ENCODE measurements at places on chromosomes 6 and 20.
A peak's percentile ranks its signal among the peaks of the same experiment; 100 is the strongest.

DNA sequence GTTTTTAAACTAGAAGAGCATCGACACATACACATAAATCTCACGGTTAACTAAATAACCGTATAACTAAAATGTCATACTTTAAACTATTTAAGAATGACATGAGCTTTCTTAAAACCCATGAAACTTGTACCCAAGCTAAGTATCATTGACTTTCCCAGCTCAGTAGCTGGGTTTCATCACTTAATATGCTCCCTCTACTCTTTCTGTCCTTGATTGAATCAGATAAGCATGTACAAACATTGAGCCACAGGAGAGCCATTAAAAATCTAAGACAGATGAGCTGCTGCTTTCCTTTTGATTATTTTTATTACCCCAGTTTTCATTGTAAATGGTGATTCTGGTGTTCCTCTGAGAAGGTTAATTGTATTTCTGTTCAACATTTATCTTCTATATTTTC, 115.8 kb downstream of the FOXO3 start:
- no peak for DNase-seq

GRCh38 chr6:83303426-83303825, 110.3 kb downstream of the RWDD2A start:
- no peak for DNase-seq

- no peak for DNase-seq
Observed at GRCh38 chr6:134674562-134674961, 275.3 kb downstream of the ALDH8A1 start.

- DNase-seq: no peak
Observed at GRCh38 chr20:16313917-16314316, 259.3 kb downstream of the KIF16B start.

DNA sequence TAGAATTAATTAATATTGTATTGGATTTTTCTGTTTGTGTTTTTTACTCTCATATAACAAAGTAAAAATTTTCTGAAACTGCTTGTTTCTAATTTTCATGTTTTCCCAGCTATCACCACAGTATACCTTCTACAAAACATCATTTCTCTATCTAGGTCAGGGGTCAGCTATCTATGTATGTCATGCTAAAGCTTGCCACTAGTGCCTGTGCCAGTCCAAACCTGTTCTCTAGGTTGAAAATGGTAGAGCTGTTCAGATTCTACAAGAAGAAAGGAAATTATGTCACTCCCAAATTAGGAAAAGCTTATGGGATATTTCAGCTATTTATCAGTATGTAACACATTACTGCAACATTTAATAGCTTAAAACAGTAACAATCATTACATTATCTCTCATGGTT, 5.8 kb upstream of the ME1 start:
- no peak for DNase-seq

- no peak for DNase-seq
Observed at GRCh38 chr20:56964901-56965300, 301.5 kb downstream of the BMP7 start.

DNA sequence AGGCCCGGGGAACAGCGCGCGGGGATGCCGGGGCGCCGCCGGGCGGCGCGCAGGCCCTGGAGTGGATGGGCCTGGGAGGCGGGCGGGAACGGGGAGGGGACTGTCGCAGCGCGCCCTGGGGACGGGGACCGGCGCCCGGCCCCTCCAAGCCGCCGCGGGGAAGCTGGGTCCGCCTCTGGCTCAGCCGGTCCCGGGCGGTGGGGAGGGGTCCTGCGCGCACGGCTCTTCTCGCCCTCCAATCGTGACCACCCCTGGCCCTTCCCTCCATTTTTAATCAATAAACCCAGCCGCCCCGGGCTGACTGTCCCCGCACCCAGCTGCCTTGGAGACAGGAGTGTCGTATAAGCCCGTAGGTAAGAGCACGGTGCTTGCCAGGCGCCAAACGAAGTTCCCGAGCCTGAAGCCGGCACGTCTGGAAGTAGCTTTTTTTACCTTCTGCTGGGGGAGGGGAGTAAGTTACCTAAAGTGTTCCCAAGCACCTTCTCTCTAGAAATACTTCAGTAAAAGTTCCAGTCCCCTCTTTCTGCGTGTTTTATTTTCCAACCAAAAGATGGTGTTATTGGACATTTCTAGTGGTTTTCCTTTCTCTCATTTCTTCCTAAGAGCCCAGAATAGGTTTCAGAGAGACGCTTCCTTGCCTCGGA, 780 bp upstream of the TAF4 start:
- peak; percentile 52 for DNase-seq

GRCh38 chr6:136235233-136235564, 14.9 kb downstream of the MTFR2 start:
- no peak for DNase-seq

- no peak for DNase-seq
Observed at GRCh38 chr6:143708889-143709288, 31.1 kb downstream of the PHACTR2 start.

DNA sequence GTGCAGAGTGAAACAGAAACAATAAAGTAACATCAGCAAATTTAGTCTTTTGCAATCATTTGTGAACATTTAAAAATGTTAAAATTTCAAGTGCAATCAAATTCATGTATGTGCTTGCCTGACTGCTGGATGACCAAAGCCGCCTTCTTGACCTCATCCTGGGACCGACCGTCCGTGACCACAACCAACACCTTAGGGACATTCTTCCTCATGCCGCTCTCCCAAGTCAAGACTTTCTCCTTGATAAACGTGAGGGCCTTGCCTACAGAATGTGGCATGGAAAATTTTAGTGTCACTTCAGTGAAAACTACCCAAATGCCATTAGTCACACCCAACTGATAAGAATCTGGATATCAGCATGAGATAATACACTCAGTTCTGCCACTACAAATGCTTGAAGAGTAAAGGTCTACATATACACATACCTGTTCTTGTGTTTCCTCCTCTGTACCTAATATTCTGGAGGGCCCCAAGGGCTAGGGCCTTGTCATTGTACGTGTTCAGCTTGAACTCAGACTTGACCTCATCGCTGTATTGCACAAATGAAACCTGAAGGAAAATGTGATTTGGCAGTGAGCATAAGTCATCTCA, 86.8 kb downstream of the COL12A1 start:
- DNase-seq: no peak

- DNase-seq: no peak
Observed at GRCh38 chr20:3784216-3784853, 2.2 kb downstream of the CENPB start.

DNA sequence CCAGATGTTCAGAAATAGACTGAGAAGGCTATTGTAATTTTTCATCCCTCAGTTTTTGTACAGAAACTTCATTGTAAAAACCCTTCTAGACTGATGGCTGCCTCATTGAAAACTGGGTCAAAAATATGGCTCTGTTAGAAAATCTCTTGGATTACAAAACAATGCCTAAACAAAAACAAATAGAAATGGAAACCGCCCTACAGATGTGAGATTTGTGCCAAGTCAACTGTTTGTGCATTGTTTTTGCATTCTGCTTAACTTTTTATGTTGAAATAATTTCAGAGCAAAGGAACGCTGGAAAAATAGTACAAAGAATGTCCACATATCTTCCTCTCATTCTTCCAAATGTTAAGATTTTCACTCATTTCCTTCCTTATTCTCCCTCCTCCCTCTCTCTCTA, 425.1 kb downstream of the FOXA2 start:
- DNase-seq: no peak

- no peak for DNase-seq
Observed at GRCh38 chr6:37082390-37083130, 77.1 kb downstream of the FGD2 start.

DNA sequence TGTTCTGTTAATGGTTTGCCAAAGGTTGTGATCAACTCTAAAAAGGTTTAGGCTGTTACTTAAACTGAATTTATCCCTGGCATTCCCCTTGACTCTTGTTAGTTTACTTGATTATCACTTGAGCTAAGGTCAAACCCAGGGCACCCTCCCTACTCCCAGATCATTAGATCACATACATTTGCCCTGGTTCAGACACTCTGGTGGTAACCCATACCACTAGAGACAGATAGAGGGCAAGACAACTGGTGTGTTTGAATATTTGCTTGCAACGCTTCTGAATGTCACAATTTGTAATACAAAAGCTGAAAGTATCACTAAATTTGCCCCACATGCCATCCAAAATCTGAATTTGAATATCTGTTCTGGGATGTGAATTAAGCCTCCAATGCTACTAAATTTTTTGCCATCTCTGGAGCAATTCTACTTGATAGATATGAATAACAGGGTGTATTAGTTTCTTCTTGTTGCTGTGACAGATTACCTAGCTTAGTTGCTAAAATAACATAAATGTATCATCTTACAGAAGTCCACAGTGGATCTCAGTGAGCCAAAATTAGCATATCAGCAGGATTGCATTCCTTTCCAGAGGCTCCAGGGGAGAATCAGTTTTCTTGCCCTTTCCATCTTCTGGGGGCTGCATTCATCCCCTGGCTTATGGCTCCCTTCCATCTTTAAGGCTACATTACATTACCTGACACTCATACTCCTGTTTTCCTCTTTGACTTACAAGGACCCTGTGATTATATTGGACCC, 45.4 kb downstream of the FIG4 start:
- no peak for DNase-seq

DNA sequence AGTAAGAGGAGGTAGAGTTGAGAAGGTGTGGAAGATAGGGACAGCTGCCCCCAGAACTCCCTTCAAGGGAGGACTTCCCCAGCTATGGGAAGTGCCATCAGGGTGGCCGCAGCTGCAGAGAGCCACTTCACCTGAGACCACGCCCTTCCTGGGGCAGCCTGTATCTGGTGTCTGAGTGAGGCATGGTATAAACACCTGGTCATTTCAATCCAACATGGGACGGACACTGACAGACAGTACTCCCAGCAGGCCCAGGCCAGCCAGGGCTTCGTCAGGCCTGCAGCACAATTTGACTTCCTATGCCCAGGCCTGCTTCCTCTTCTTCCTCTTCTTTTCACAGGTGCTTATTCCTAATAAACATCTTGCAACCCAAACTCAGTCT, 4.5 kb downstream of the SOX12 start:
- DNase-seq: no peak

GRCh38 chr6:140285471-140285870, 911.0 kb upstream of the CITED2 start:
- DNase-seq: no peak

DNA sequence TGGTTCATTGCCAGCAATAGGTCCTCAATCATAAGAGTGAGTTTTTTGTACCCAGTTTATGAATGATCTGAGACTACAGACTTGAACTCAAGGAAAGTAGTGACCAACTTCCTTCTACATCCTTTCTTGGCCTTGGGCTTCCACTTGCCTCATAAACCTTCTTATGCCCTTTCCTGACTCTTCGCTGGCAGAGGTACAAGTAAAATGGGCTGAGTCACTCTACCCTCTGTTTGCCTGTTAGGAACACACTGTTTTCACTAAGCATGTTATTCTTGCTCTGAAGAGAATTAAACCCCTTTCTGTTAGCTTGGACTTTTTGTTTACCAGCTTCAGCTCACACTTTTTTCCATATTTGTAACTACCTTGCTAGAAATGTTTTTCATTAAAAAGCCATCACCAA, 74.4 kb downstream of the PKHD1 start:
- DNase-seq: no peak

DNA sequence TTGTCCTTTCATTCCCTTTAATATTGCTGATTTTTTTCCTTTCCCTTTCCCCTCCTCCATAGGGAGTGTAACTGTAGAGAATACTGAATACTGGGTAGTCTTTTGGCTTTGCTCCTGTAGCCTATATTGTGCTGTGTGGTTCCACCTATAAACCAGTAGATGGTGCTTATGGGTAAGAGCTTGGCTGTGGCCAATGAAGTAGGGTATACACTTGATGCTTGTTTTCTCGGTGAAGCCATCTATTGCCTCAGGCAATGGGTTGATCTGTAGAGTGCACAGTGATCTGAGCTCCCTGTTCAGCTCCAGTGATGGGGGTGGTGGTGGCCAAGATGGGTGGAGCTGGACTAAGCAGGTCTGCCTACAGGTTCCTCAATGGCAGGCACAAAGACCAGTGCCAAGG, 203.3 kb upstream of the IMPG1 start:
- no peak for DNase-seq

DNA sequence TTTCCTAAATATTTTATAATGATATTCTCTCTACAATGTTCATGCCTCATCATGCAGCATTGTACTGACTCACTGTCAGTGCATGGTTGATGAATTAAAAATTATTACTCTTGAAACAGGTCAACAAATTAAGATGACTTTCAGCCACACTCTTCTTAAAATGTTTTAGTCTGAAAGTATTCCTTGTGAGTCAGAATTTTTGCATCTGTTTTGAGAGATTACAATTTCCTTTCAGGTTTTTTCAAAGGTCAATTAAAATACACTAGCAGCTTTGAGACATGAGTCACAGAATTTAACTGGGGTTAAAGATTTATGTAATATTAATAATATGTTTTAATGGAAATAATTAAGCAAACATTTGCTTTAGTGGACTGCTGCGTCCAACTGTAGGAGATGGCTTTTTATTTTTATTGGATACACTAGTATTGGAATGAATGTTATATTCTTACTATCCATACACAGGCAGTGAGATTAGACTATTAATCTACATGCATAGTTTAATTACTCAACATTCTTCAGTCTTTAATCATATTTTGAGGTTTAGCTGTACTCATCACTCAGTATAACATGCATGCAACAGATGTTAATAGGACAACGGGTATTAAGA, 9.7 kb downstream of the COL12A1 start:
- peak; percentile 26 for DNase-seq

DNA sequence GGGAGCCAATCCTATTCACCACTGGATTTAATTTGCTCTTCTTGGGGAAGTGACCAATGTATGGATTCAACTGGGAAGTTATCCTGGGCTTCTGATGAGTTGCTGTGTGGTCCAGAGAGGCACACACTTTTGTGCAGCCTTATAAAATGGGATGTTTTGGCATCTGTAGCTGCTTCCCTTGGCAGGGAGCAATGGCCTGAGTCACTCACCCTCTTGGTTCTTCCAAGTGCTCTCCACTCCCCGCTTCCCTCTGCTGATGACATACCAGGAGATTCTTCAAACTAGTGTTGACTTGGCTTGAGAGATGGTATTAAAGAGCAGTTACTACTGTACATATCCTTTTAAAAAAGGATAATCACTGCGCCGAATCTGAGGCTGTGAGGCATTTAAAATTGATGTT, 105.8 kb downstream of the JARID2 start:
- no peak for DNase-seq

- DNase-seq: no peak
Observed at GRCh38 chr20:19129976-19130612, 82.3 kb upstream of the SLC24A3 start.

- DNase-seq: no peak
Observed at GRCh38 chr6:3621411-3621810, 130.1 kb downstream of the PXDC1 start.

DNA sequence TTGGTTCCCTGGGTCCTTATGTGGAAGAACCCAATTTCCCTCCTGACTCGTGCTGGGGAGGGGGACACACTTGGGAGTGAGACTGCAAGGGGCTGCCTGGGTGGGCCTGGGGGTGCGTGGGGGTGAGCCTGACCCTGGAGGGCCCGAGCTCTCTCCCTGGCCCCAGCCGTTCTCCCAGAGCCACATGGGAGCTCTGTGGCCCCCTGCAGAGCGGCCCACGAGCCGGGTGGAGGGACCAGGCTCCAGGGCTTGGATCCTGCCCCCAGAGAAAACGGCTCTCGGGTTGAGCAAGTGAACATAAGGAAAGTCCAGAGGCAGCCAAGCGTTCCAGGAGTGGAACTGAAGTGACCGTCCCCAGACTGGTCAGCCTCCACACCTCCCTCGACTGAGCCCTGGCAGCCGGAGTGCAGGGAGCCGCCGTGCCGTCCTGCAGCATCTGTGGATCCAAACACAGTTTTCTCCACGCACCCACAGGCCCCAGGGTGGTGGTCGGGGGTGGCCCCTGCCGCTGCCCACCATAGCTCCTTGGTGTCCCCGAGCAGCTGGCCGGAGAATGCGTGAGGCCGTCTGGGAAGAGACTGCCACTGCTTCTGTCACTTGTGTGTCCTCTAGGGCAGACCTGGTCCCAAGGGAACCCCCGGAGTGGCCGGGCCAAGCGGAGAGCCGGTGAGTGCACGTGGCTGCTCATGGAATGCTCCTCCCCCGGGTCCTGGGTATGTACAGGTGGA, 10.6 kb downstream of the COL9A3 start:
- DNase-seq: no peak
